ENCODE measurements at places on chromosomes 12 and 14.

DNA sequence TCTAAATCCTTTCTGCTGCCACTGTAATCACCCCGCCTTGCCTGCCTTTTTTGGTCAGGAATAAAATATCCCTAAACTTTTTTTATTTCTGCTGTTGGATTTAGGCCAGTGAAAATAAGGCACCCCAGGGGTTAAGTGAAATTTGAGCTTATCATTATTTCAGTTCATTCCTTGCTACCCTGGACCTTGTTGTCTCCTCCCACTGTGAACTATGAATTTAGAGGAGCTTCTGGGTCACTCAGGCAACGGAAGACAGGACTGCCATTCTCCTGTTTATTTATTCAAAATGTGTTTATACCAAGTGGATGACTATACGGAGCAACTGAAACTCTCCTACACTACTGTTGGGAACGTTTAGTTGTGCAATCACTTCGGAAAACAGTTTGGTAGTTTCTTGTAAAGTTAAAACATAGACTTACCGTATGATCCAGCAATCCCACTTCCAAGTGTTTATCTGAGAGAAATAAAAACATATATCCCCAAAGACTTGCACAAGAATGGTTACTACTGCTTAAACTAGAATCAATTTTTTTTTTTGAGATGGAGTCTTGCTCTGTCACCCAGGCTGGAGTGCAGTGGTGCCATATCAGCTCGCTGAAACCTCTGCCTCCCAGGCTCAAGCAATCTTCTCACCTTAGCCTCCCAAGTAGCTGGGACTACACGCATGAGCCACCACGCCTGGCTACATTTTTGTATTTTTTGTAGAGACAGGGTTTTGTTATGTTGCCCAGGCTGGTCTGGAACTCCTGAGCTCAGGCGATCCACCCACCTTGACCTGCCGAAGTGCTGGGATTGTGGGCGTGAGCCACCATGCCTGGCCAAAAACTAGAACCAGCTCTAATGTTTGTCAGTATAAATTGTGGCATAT is 2.3 kb upstream of the TRAFD1 start:
- DNase-seq, result no peak

GRCh38 chr14:41072776-41073175 is 533.9 kb upstream of the LRFN5 start:
- DNase-seq, result no peak

GRCh38 chr14:102495491-102496330 is 13.9 kb downstream of the ANKRD9 start:
- no peak for DNase-seq

GRCh38 chr12:27924350-27925135 is 48.0 kb downstream of the PTHLH start:
- no peak for DNase-seq

- no peak for DNase-seq
Measured at GRCh38 chr12:58481811-58482210, 438.5 kb downstream of the LRIG3 start.

DNA sequence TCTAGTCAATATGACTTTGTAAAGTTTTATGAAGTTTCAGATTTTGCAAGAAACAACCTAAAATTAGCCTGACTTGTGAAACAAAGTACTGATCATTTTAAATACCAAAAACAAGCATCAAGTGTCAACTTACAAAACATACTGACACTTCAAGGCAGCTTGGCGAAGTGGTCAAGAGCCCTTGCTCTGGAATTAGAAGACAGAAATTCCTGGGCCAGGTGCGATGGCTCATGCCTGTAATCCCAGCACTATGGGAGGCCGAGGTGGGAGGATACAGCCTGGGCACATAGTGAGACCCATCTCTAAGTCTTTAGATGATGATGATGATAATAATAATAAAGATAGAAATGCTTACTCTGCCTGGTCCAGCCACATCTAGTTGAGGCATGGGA is 45.4 kb upstream of the NR2C1 start:
- no peak for DNase-seq

All from CD4-positive, alpha-beta T cell treated with Interleukin-17A for 4 hours (primary cell).